ENCODE measurements at places on chromosomes 11 and 22. TPM values are rescaled to one million over a fixed set of nuclear protein-coding genes. Genes with fewer than 3 reads are reported as not detected.

- no peak for DNase-seq
Observed at GRCh38 chr11:96215110-96215782, 127.7 kb downstream of the MAML2 start.

DNA sequence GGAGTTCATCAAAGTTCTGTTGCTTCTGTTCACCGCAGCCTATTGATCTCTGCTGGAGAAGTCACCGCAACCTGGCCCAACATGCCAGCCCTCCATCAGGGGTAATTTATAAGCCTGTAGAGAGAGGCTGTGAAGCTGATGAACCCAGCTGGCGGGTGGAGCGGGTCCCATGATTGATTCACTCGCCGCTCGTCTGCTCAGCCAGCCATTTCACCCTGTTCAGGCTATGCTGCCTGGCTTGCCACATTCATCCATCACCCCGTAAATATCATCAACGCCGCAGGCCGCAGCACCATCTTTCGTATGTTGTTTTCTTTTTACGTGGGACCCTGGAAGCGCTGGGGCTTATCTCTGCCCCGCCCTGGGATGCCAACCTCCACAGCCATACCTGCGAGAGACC lies 116.7 kb upstream of the OPCML start:
- DNase-seq, result no peak

GRCh38 chr11:64659417-64660144 lies 63.4 kb downstream of the NRXN2 start:
- peak; percentile 85 for DNase-seq

GRCh38 chr11:89182773-89183518 lies 5.3 kb downstream of the TYR start:
- DNase-seq, result peak; percentile 18

- no peak for DNase-seq
Observed at GRCh38 chr22:33459137-33459536, 401.0 kb upstream of the SYN3 start.

- no peak for DNase-seq
Observed at GRCh38 chr11:766936-767210, 10.4 kb downstream of the GATD1 start.

DNA sequence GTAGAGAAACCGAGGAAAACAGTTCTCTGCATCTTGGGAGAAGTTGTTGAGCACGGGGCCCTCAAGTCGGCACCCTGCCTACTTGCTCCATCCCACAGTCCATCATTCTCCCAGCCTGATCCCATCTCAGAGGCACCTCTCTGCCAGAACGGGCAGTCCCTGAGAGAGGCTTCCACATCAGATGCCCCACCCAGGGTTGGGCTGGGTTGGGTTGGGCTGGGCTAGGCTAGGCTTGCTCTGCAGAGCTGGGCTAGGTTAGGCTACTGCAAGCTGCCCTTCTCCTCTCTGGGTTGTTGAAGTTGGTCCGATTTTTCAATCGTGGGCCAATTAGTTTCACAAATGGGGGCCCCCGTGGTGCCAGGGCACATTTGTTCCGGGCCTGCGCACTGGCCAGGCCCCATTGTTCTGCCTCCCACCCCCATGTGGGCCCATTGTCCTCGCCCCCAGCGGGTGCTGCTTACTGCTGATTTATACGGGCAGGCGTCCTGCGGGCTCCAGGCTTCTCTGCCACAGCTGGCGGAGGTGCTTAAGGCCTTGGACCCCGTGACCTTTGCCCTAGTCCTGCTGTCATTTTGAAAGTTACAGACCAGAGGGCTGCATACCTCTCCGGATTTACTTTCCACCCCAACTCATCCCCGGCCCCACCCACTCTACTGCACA lies 63.7 kb upstream of the NNMT start:
- DNase-seq, result no peak

DNA sequence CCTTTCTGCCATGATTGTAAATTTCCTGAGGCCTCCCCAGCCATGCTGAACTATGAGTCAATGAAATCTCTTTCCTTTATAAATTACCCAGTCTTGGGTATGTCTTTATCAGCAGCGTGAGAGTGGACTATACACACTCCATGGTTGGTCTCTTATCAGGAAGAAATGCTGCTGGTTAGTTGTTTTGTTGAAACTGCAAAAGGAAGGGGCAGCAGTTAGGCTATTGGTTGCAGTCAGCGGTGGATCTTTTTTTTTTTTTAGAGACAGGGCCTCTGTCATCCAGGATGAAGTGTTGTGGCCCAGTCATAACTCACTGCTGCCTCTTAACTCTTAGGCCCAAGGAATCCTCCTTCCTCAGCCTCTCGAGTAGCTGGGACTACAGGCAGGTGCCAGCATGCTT lies 51.7 kb downstream of the HSD17B12 start:
- DNase-seq, result no peak

GRCh38 chr11:46918083-46918787 lies at the start of gene LRP4:
TSS of gene LRP4 (minus strand) at chr11:46918550. CDS start at chr11:46918379, 171 bp downstream.
- peak; percentile 75 for DNase-seq

DNA sequence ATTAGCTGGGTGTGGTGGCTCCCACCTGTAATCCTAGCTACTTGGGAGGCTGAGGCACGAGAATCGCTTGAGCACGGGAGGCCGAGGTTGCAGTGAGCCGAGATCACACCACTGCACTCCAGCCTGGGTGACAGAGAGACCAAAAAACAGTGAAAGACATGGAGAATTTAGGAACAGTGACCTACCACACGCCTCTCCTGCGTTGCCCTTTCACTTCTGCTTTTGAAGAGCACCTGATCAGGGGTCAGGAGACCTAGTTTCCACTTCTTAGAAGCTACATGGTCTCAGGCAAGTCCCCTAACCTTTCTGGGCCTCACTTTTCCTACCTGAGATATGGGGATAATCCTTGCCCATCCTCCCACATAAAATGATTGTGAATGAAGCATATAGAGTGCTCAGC lies 12.2 kb downstream of the SLC35C1 start:
- no peak for DNase-seq

DNA sequence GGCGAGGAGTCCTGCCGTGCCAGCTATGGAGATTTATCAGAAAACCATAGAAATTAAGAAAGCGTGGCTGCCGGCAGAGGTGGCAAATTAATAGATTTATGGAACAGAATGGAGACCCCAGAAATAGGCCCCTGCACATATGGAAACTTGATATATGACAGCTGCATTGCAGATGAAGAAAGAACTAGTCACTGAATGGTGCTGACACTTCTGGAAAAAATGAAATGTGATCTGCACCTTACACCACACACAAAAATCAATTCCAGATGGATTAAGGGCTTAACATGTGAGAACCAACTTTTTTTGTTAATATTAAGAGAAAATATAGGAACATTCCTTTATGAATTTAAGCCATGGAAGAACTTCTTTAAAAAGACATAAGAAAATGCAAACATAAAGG lies 40.3 kb upstream of the TSKU start:
- peak; percentile 56 for DNase-seq

GRCh38 chr22:44026630-44027511 lies 2.8 kb downstream of the PARVB start:
- DNase-seq, result peak; percentile 70

GRCh38 chr11:27552341-27552740 lies 45.8 kb upstream of the LIN7C start:
- DNase-seq, result no peak

DNA sequence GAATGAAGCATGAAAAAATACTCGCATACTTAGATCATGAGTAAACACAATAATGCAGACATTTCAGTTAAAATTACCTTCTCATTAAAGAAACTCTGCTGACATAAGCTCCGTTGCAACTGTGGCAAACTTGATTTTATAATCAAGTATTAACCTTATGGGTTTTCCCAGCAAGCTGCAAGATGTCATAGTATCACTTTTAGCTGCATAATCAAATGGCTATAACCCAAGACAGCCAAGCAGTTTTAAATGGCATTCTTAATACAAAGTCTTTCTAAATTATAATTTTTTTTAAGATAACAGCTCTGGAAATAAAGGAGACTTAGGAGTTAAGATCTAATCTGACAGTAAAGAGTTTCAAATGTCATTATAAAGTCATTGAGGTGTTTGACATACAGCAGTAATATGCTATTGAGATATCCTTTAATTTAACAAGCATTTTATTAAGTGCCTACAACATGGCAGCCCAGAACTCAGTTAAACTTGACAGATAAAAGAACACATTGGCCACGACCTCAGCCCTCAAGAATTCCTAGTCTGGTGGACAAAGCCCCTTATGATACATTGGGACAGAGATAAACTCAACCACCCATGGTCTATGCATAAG lies 163.1 kb upstream of the FAT3 start:
- no peak for DNase-seq

DNA sequence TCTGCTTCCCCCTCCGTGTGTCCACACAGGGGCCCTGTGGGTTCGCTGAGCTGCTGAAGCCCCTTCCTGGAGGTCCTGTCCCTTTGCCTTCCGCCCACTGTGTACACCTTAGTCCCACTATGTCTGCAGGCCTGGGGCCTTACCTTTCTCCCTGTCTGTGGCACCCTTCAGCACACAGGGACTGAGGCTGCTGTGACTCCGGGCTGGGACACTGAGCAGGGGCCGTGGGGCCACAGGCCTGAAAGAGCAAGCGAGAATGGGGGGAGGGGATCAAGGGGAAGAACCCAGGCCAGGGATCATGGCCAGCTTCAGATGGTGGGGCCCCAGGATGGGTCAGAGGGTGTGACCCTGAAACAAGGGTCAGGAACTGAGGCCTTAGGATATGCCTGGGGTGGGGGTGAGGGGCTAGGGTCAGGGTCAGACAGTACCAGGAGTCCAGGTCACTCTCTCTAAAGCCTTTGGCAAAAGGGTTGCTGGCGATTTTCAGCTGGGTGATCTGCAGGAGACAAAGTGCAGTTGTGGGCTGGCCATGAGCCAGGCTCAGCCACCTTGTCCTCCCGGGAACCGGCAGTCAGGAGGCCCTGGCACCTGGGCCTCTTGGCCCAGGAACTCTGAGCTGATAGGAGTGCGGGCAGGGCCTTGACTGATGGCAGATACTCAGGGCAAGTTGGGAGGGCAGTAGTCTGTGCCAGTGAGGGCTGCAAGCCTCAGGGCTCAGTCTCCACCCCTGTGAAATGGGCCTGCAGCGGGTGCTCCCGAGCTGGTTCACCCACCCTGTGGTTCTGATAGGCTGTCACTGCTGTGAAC lies 2.6 kb upstream of the NUDT8 start:
- no peak for DNase-seq

DNA sequence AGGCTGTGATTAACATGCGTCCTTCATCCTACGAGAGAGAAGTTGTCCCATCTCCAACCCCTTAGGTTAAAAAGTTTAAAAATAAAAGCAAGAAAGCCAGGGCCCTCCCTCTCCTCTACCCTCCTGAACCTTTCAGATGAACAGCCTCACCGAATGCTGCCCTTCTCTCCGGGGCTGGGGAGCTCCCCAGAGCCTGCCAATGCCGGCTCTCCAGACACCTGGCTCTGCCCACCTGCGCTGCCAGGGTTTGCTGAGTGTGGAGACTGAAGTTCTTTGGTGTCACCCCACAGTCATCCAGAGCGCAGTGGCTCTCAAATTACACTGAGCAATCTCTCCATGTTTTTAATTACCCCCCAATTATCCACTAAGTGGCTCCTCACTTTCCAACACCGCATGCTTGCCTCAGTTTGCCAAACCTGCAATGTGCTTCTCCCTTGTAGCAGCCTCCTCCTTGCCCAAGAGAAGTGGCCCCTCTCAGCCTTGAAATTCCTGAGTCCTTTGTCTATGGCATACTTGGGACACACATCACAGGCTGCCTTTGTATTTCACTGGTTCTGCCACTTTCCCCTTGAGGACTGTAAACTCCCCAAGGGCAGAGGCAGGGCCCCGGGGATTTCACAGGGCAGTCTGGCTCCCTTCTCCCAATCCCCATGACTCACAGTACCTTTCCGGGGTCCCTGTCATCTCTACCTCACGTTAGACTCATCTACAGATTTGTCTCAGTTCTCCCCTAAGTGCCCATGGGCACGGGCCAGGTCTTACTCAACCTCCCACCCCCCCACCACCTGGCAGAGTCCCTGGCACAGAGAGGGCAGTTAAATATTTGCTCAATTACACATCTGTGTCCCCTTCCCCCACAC lies 2.0 kb downstream of the MYH9 start:
- DNase-seq, result no peak

- DNase-seq, result peak; percentile 30
Observed at GRCh38 chr22:45709060-45709739, 37.6 kb downstream of the ATXN10 start.

GRCh38 chr11:133681901-133682300 lies 149.6 kb upstream of the OPCML start:
- DNase-seq, result peak; percentile 1

GRCh38 chr11:130787973-130788570 lies 128.2 kb downstream of the SNX19 start:
- no peak for DNase-seq

DNA sequence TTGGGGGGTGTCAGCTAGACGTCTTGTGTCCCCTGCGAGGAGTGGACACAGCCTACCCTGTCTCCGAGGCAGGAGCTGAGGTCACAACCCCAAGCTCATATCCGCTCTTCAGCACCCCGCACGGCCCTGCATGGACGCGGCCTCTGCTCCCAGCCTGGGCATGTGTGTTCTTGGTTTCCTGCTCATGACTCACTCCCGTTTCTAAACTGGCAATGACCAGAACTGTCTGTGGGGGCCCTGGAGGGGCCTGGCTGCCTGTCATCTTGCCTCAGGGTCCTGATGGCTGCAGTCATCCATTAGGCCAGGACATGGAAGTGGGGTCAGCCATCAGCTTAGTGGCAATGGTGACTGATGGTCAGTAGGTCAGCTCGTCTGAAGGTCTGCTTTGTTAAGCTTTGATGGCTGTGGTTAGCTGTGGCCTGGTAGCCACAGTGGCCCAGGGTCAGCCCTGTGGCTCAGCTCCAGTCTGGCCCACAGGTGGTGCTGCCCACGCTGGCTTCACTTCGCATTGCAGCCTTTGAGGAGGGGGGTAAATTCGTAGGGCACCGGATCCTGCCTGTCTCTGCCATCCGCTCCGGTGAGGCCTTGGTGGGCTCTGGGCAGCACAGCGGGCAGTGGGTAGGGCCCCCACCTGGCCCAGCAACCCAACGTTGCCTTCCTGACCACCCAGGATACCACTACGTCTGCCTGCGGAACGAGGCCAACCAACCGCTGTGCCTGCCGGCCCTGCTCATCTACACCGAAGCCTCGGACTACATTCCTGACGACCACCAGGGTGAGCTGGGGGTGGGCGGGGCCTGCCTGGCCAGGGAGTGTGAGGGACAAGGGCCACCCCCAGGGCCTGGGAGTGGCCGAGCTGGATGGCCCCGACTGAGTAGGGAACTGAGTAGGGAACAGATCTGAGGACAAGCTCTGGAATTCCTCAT lies 12.0 kb downstream of the PLCB3 start:
- no peak for DNase-seq

OR8D2 gene
- not detected for polyA plus RNA-seq

PACSIN2 gene
- polyA plus RNA-seq, result 30.3 TPM

RNF169 gene
- 12.3 TPM for polyA plus RNA-seq

MOGAT2 gene
- polyA plus RNA-seq, result not detected

B4GALNT4 gene
- polyA plus RNA-seq, result 14.9 TPM

CNTF gene
- 0.73 TPM for polyA plus RNA-seq

C11orf21 gene
- 0.50 TPM for polyA plus RNA-seq

BTBD18 gene
- polyA plus RNA-seq, result 0.19 TPM

CADM1 gene
- 30.4 TPM for polyA plus RNA-seq

PARVA gene
- 72.8 TPM for polyA plus RNA-seq

MYEOV gene
- 0.35 TPM for polyA plus RNA-seq

P2RX6 gene
- polyA plus RNA-seq, result 9.8 TPM

OR8D1 gene
- polyA plus RNA-seq, result 0.03 TPM

VWCE gene
- 7.8 TPM for polyA plus RNA-seq

CALCA gene
- polyA plus RNA-seq, result not detected

GTSE1 gene
- polyA plus RNA-seq, result 6.7 TPM

NLRP14 gene
- polyA plus RNA-seq, result not detected

KCNC1 gene
- polyA plus RNA-seq, result 1.5 TPM
